ENCODE measurements at places on chromosomes 5 and 9.

DNA sequence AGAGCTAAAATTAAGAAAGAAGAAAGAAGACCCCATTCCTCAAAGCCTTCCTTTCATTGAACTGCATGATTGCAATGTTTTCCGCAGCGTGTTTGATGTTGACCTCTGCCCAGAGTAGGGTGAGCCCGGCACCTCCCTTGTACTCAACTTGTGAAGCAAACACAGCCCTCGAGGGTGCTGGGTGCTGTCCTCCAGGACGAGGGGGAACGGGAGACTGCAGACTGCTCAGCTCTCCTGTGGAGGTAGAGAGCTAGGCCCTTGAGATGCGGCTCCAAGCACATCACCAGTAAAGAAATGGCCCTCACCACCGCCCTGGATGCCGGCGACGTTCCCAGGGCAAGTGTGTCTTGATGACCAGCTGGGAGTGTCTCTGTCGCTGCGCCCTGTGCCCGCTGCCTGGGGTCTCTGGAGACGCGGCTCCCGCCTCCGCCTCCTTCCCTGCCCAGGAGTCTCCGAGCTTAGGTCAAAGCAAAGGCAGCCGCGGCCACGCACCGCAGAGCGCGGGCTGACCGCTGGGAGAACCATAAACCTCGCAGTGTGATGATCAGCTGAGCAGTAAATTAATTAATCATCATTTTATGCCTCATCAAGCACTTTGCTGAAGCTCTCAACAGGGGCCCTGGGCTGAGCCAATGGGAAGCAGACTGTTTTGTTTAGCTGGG, 108.7 kb downstream of the IRX2 start:
- DNase-seq = no peak

DNA sequence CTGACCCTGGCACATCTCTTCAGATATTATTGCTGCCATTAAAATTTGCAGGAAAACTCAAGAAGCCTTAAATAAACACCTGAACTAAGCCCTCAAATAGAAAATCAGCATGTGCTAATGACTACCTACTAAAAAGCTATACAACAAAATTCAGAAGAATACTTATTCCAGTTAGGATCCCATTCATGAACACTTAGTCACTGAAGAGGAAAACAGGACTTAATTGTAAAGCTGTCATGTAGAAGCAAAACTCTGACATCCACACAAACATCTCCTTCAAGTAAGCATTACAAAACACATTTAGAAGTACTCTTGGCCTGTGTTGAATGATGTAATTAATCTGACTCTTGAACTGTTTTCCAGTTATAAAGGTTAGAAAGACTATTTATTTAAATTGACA, 19.9 kb downstream of the ELL2 start:
- no peak for DNase-seq

- no peak for DNase-seq
Observed at GRCh38 chr9:96137671-96138429, 164.1 kb downstream of the HSD17B3 start.

- DNase-seq = no peak
Observed at GRCh38 chr5:123000731-123001130, 35.8 kb downstream of the PPIC start.

- DNase-seq = no peak
Observed at GRCh38 chr9:114233491-114234185, 78.3 kb downstream of the COL27A1 start.

- DNase-seq = no peak
Observed at GRCh38 chr5:114243281-114243971, 118.4 kb upstream of the KCNN2 start.

- no peak for DNase-seq
Observed at GRCh38 chr5:59905188-59905587, 11.7 kb upstream of the PDE4D start.

DNA sequence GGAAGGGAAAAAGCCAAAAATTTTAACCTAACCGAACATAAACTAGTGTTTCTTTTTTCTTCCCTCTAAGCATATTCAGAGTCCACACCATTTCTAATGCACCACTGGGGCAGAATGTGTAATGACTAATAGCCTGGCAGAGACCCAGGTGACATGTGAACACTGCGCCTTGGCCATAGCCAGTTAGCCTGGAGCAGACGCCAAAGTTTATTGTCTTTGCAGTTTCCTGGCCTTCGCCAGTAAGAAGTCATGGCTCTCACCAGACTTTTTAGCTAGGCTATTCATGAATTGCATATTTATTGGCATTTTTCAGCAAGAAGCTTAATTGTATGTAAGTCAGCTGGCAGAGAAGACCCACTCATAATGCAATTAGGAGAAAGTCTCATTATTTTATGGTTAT, 182.8 kb upstream of the SLC27A6 start:
- no peak for DNase-seq

- no peak for DNase-seq
Observed at GRCh38 chr5:68232277-68232676, 16.7 kb downstream of the PIK3R1 start.

GRCh38 chr5:81786991-81787390, 36.1 kb upstream of the SSBP2 start:
- no peak for DNase-seq

DNA sequence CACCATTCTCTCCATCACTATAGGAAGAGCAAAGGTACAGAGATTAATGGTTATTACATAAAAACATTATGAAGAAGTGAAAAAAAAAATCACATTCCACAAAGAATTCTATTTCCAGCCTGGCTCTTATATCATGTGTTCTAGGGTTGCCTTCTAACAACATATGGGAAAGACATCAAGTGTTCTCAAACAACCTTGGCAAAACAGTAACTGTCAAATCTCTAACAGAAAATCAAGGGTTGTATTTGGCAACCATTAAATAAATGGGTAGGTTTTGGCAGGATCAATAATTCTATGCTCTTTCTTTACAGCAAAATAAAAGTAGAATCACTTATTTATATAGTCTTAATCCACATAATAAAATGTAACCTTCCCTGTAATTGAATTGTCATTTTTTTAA, 728.9 kb downstream of the MAT2B start:
- DNase-seq = no peak

GRCh38 chr9:128972956-128973355, 25.5 kb downstream of the NUP188 start:
- no peak for DNase-seq

DNA sequence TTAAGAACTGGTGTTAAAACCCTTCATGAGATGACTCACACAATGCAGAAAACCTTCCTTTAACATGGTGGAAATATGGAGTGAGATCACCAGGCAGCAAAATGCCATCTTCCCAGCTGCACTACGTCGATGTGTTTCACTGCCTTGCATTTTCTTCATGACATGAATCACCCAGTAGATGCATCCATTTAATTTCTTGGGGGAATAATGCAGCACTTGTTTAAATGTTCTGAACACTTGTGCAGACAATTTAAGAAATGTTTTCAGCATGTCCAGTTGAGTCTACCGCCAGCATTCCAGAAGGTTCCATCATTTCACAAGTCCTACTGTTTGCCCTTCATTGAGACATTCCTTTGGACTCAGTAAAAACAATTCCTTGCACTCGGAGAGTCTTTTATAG, 81.6 kb downstream of the ADAMTS16 start:
- no peak for DNase-seq

DNA sequence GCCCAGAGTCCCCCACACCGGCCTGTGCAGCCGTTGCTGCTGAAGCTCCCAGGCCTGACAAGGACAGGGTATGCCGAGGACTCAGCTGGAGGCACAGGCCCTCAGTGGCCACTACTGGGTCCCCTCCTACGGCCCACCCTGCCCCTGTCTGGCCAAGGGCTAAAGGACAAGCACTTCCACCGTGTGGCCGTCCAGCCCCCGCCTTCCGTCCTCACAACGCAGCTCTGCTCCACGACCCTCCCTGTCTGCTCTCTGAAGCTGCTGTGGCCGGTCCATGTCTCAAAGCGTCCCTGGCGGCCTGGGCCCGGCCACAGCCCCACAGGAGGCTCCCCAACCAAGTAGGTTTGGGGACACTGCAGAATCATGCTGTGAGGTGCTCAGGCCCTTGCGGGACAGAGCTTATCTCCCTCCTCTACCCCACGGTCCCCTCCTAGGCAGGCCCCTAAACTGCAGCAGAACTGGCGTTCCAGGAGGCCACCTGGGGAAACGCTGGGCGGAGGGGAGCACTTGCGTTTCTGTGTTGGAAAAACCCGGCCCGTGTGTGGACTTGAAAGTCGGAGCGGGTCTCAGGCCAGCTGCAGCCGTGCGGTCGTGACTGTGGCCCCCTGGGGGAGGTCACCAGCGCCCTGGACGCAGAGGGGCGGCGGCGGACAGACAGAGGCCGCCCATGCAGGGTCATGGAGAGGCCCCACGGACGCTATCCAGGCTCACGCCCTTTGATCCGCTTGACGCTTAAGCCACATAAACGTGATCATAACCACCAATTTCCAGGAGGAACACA, 45.6 kb downstream of the NKD2 start:
- DNase-seq = no peak

DNA sequence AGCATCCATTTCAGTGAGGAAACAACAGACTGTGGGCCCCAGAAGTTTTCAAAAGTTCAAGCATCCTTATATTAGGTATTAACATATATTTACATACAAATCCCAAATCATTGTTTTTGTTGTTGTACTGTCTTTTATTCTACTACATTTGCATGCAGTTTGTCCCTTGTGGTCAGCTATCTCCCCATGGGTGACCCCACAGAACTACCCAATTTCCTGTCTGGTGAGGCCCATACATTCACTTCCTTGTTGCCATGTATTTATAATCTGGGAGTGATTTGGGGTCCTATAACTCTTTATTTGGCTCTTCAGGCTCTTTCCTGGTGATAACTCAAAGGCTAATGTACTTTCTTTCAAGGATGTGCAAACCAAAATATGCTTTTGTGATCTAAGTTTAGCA, 3.3 kb upstream of the CD180 start:
- DNase-seq = no peak

GRCh38 chr5:177300236-177300880, 3.2 kb downstream of the RAB24 start:
- peak; percentile 79 for DNase-seq

- no peak for DNase-seq
Observed at GRCh38 chr5:109703829-109704228, 14.1 kb downstream of the MAN2A1 start.

DNA sequence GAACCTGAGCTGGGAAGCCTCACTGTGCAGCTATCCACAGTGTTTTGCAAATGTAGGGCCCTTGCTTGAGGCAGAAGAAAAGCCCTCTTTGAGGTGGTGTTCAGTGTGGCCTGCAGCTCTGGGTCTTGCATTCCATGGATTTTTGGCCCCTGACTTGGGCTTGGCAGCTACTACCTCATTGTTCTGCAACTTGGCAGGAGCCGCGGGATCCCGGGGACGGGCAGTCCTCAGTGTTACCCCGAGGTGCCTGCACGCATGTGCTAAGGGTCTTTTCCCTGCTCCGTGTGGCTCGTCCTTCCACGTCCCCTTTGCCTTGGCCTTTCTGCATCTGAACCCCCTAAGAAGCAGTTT, 39.8 kb downstream of the NEK6 start:
- DNase-seq = no peak

GRCh38 chr9:2216591-2216990, 201.4 kb downstream of the SMARCA2 start:
- no peak for DNase-seq

DNA sequence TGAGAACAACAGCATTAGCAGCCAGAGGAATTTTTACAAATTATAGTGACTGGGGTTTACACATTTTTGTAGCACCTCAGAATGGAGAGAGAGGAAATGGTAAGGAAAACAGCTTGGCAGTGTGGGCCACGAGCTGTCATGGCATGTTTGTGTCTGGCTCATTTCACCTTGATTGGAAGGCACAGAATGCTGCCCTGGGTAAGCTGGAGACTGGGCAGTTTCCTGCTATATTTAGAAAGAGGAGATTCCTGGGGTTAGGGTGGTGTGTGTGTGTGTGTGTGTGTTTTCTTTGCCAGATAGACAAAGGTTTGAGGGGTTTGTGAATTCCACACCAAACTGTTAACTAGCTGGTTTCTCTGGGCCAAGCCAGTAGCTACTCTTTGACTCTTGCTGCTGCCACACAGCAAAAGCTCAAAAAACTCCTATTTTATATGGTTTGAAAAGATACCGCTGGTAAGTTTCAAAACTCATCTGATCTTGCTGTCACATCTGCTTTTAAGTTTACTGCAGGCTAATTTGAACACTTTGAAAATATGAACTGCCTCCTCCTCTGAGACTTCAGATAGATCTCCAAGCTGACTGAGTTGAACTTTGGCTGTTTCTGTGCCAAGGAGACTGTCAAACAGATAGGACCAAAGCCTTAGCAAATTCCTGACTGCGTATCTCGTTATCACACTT, 9.1 kb downstream of the ARHGAP26 start:
- no peak for DNase-seq

- no peak for DNase-seq
Observed at GRCh38 chr9:18478501-18479361, 4.8 kb downstream of the ADAMTSL1 start.

DNA sequence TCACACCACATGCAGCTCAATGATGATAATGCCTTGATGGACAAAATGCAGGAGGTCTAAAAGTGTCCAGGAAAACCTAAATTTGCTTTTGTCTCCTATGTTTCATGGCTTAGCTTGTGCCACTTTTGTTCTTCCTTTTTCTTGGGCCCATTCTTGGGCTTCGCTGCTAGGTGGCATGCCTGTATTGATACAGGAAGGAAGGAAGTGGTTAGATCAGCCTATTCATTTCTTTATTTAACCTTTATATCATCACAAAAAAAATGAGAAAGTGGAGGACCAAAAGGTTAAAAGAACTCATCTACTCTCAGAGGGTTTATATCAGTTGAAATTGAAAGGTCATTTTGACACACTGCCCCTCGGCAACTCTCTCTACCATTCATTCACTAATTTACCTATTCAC, 260.2 kb downstream of the ARHGAP26 start:
- DNase-seq = peak; percentile 25

GRCh38 chr9:83511051-83511450, 27.1 kb downstream of the FRMD3 start:
- peak; percentile 9 for DNase-seq

GRCh38 chr5:172527559-172527958, 73.2 kb upstream of the SH3PXD2B start:
- no peak for DNase-seq

- DNase-seq = no peak
Observed at GRCh38 chr9:108017671-108018070, 528.1 kb upstream of the KLF4 start.

GRCh38 chr9:91187965-91188344, 173.8 kb downstream of the AUH start:
- DNase-seq = no peak

DNA sequence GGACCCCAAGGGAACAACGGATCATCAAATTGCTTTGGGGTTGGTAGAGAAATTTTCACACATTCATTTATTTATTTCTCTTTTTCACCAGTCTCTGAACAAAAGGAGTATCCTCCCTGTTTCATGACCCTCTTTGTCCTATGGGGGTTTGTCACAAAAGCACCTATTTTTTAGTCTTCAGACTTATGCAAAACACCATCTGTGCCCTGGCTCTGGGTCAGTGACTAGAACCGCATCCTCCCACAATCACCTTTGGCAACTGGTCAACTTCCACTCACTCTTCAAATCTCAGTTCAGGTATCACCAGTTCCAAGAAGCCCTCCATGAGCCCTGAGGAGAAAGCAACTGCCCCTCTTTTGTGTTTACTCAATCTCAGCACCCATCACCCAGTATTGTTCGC, 395.7 kb downstream of the CDK5RAP2 start:
- DNase-seq = no peak
